CD4-positive, alpha-beta T cell treated with Interleukin-6 for 4 hours (primary cell): ENCODE measurements at places on chromosomes 13 and 19.

DNA sequence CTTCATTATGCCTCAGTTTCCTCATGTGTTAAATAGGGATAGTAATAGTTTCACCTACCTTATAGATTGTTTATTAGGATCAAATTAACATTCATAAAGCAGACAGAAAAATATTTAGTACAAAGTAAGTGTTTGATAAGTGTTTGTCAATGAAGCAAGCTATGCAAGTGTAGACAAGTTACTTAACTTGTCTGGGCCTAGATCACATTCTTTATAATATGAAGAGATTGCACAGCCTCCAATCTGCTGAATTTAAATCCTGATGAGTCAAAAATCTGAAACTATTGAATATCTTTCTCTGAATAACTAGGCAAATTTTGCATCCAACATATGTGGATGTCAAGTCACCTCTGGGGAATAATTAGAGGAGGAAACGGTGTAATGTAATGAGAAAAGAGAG, 170.5 kb downstream of the MZT1 start:
- DNase-seq = no peak

GRCh38 chr13:114115191-114115671, 17.2 kb downstream of the RASA3 start:
- DNase-seq = no peak

DNA sequence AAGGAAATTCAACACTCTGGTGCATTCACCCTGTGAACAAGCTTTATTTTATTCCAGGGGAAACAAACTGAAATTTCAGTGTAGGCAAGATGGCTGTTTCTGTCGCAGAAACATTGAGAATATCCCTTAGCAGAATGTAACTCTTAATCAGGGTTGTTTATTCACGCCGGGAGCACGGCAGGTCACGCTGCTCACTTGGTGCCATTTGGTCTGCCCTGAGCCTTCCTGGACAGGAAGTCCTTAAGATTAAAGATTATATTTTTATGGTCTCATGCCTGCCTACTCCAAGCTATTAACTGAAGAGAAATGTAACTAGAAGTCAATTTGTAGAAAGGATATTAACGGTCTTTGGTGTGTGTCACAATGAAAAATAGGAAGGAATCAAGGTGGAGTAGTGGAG, 185.3 kb upstream of the ARGLU1 start:
- DNase-seq = no peak

DNA sequence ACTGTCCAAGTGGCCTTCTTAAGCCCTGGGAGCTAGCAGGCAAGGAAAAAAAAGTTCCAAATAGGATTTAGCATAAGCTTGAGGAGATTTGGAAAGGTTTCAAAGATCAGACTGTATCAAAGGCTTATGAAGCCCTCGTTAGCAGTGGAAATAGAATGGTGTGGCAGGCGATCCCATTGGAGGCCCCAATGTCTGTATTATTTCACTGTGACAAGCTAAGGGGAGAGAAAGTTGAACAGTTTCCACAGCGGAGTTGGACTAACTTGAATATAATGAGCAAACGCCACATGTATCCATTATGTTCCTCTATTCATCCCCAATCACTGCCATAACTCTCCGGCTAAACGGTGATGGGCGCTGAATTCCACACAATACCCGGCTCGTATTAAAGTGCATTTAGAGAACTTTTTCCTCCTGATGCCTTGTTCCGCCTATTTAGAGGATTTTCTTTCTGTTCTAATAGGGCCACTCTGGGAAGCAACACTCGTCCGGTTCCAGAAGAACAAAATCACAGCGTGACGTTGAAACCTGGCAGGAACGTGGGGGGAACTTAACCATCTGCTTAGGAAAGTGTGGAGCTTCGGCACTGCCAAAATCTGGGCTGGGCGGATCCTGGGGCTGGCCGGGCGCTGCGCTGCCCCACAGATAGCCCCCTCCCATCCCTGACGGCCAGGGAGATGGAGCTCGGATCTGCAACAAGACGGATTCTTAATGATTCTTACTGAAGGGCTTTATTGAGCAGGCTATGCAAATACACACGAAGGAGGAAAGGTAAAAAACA, 1.0 kb upstream of the PCDH8 start:
- no peak for DNase-seq

DNA sequence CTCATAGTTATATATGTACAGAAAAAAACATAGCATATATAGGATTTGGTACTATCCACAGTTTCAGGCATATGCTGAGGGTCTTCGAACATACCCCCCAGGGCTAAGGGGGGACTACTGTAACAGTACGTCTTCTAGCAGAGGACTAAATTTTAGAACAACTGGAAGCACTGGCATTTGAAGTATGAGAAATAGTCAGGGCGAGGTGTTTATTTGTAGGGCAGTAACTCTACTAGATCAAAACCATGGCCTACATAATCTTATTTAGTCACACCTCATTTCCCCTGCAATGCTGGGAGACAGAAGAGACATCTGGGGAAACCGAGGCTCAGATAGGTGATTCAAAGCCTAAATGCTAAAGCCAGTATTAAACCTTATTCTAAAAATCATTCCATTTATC, 245.6 kb downstream of the DCT start:
- no peak for DNase-seq

- DNase-seq = no peak
These were observed 49.7 kb upstream of the EHD2 start for GRCh38 chr19:47663435-47663910.
